Suprapubic skin (tissue), 4 donors: ENCODE measurements at places on chromosomes 2 and 18.

GRCh38 chr2:59882822-59883221 is 670.6 kb downstream of the BCL11A start:
- no peak for DNase-seq

DNA sequence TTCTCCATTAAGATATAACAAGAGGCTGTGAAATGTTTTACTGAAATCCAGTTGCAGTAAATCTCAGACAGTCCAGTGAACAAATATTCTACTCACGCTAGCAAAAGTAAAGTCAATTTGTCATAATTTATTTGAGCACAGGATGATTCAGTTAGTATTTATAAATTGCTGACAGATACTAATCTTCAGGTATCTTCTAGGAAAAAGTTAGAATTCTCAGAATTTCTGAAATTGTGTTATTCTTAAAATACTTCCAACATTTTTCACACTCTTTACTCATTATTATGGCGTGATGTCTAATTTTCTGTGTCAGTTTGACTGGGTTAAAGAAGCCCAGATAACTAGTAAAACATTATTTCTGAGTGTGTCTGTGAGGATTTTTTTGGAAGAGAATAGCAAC is 460.2 kb upstream of the ACVR2A start:
- no peak for DNase-seq

DNA sequence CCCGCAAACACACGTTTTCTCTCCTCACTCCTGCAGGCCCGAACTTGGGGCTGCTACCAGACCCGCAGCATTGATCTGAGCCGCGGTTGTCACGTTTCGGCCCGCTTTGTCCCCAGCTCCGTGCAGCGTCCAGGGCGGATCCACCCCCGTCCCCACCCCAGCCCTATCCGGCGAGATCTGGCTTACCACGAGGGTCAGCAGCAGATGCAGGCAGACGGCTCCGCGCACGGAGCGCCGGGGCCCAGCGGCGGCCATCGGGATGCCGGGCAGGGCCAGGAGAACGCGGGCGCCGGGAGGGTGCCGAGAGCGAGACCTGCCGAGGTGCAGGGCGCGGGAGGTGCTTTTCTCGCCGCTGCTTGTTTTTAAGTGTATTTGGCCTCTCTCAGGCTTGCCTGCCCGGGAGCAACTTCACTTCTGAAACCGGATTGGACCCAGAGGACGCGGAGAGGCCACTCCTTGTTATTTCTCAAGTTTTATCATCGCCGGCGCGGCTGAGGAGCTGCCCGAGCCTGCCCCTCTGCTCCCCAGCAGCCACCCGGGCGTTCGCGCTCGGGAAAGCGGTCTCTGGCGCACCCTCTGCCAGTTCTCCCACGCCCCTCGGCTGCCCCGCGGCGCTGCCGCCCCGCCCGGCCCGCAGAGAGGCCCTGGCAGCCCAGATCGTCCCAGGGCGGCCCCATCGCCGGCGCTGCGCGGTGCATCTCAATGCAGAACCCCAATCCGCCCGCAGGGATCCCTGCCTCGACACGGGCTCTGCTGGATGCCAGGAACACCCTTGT is at the start of gene DSC3:
Gene DSC3, minus strand, starts transcription at position 337 of the 776 bp plus-strand sequence. Its CDS starts 82 bp downstream, at position 255.
- peak; percentile 73 for DNase-seq

- no peak for DNase-seq
These were observed 98.0 kb upstream of the EFEMP1 start for GRCh38 chr2:56021579-56021978.

DNA sequence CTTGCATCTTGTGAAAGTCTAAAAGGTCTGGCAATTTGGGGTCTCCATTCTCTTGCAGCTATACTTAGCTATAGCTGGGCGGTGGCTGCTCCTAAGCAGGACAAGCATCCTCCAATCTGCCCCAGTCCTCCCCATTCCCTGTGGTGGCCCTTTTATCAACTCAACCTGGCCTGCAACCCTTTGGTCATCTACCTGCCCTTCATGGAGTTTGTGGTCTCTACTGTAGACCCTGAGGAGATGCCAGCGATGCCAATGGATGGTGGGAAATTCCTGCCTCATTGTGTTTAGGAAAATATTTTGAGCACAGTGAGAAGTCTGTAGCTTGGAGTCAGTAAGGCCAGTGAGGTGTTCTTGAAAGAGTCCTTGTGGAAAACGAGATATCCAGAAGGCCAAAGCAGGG is 143.4 kb downstream of the CAPN13 start:
- DNase-seq, result no peak

- no peak for DNase-seq
These were observed 58.8 kb upstream of the FOSL2 start for GRCh38 chr2:28333606-28334526.

DNA sequence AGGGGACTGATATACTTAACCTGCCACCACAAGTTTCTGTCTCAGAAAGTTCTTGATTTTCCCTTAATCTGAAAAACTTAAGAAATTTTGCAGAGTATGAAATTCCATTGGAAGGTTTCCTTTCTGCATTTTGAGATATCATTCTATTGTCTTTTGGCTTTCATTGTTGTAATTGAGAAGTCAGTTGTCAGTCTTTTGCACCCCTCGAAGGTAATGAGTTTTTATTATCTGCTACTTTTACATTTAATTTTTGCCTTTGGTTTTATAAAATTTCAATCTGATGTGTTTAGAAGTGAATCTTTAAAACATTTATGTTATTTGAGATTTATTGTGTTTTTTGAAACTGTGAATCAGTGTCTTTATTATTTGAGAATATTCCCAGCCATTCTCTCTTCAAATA is 4.8 kb upstream of the IL36A start:
- DNase-seq, result no peak

DNA sequence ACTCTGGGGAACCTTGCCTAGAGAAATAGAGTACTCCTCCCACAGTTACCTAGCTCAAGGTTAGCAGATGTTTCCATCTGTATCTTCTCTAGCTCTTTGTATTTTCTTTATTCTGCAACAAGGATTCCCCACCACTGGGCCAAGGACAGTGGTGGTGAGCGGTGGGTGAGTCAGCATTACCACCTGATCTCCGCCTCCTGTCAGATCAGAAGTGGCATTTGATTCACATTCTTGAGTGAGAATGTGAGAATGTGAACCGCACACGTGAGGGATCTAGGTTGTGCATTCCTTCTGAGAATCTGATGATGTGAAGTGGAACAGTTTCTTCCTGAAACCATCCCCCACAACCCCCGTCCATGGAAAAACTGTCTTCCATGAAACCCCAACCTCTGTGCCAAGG is 9.0 kb downstream of the EPB41L3 start:
- no peak for DNase-seq

- DNase-seq, result no peak
These were observed 184.9 kb downstream of the PDE11A start for GRCh38 chr2:177887722-177888121.

DNA sequence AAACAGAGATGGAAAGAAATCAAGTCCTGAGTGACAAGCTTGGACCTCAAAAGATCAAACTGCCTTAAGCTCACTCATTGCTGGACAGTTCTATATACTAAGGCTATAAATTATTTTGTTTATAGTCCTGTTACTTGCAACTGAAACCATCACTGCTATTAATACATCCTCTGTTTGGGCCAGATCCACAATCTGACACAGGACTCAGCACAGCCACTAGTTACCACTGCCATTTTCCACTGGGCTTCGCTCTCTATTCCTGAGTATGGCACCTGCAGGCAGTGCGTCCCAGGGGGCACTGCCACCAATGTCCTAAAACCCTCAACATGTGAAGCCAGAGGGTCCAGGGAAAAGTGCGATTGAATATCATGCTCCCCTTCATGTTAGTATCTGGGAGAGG is 52.3 kb downstream of the CYP26B1 start:
- no peak for DNase-seq

GRCh38 chr18:50926521-50926920 is 41.3 kb upstream of the ELAC1 start:
- DNase-seq, result no peak

GRCh38 chr18:74774486-74774885 is 176.8 kb downstream of the ZNF407 start:
- DNase-seq, result no peak

DNA sequence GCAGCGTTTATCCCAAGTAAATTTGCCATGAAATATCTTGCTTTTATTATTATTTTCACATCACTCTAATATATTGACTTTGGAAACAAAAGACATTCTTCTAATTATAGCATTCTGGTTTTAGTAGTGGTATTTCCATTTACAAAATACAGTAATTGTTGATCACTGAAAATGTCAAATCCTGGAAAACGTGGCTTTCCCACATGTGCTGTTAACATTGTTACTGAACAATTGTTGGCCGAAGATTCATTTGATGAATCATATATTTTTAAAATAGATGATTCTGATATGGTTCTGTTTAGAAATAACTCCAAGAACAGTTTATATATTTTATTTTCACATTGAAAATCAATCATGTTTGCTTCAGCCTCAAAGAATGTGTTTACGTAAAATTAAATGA is 32.9 kb downstream of the SP140 start:
- DNase-seq, result no peak

DNA sequence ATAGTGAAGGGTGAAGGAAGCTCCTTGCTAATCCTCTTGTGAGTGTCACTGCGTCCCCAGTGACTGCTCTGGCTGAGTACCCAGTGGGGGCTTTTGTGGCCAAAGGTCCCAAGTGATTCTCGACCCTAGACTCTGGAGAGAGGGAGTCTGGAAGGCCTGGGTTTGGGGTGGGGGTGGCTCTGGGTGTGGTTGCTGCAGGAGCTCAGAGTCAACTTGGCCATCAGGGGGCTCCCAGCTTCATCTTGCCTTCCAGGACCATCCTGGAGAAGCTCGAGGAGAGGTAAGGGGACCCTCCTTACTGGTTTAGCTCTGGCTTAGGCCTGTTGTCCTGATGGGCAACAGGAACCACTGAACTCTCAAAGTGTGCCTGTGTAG is 592 bp downstream of the PSD4 start:
- no peak for DNase-seq

- DNase-seq, result no peak
These were observed 78.4 kb upstream of the CTDP1 start for GRCh38 chr18:79601234-79601633.

GRCh38 chr2:54955358-54956110 is 94.7 kb downstream of the RTN4 start:
- DNase-seq, result no peak

DNA sequence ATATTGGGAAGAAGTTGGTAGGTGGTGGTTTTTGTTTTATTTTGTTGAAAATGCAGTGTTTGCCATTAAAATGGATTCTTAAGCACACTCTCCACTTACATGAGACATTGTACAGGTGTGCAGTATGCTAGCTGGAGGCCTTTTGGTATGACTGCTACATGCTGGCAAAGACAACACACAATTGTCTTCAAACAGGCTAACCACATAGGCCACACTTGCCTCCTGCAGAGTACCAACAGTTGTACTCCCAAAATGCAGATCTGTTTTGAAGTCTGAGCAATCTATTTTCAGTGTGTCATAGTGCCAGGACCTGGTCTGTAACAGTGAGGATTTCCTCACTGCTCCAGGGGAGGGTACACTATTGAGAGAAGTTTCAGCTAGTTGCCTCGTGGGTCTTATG is 213.6 kb downstream of the ZRANB3 start:
- DNase-seq, result no peak

- DNase-seq, result no peak
These were observed 666.0 kb downstream of the DSC3 start for GRCh38 chr18:30376515-30376914.

DNA sequence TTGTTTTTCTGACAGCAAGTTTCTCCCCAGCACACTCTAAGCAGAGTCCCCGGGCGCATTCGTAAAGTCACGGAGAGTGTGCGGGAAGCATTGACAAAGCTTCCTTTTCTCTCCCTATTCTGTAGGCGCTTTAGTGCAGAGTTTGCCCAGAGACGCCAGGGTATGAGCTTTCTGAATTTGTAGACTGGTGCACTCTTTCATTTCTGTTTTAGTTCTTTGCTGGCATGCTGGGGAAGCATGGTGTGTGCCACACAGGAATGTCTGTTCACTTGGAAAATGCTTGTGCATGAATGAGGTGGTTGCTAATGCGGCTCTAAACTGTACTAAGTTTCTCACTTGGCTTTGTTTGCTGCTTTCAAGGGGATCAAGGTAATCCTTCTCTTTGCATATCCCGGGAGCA is 102.6 kb downstream of the RTN4 start:
- no peak for DNase-seq

DNA sequence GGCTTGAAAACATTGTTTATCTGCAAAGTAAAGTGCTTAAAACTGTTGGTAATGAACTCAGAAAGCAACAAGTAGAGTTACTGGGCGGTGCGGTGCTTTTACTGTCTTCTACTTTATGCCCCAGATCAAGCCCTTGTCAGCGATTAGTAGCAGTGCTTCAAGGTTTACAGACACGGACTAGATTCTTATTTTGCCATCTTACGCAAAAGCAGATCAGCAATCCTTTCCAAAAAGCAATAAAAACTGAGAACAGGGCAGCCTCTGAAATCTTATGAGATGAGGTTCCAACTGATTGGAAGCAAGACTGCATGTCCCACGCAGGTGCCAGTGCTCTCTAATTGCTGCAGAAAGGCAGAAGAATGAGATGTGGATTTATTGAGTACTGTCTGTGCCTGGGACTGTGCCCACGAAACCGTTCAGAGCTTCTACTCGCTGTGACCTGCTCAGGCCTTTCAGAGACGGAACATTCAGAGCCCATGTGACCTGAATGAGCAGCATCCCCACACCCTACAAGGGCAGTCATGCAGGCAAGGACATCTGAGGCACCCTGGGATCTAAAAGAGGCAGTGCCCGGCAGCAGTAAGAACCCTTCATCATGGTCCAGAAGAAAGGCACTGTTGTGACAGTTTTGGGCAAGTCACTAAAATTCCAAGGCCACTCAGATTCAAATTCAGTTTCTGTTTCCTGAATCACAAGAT is 15.7 kb downstream of the COL4A3 start:
- no peak for DNase-seq

GRCh38 chr2:96767135-96767871 is 6.6 kb downstream of the CNNM4 start:
- DNase-seq, result no peak

DNA sequence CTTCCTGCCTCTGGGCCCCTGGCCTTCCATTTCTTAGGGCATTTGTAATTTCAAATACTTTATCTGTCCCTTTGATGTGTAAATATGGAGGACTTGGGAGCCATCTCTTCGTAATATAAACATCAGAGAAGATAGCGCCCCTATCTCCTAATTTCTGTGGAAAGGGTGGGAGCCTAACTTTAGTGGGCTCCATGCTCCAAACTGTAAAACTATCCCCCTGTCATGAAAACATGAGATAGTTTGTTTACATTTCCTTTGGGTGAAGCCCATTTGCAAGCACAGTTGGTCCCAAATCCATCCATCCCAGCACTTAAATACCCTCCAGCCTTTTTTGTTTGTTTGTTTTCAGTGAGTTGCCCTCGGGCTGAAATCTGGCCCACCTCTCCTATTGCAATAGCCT is 782.6 kb upstream of the FSHR start:
- no peak for DNase-seq

- DNase-seq, result no peak
These were observed 3.5 kb upstream of the KLF11 start for GRCh38 chr2:10039658-10040410.

GRCh38 chr18:8912348-8913326 is 189.9 kb upstream of the NDUFV2 start:
- DNase-seq, result no peak

DNA sequence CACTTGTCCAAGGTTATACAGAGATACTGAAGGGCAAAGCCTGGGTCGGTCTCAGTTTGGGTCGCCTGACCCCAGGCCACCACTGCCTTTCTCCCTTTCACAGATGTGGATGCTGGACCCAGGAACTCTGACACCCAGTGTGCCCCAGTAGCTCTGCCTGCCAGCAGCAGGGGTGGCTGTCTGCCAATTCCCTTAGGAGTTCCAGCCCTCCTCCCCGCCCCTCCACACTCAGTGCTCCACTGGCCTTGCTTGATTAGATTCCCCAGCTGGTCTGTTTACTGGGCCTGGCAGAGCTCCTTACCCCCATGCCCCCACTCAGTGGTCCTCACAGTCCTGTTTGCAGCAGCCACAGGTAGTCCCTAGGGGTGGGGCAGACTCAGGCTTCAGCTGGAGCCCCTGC is 75.5 kb downstream of the NPAS2 start:
- no peak for DNase-seq
